ENCODE measurements at places on chromosomes 2 and 18. TPM values are rescaled to one million over a fixed set of nuclear protein-coding genes. Genes with fewer than 3 reads are reported as not detected.

AP1S3 gene
- not detected for total RNA-seq

GRCh38 chr2:16950436-16950835 is 284.8 kb upstream of the CYRIA start:
- DNase-seq, result no peak

HNMT gene
- 80.3 TPM for total RNA-seq

- DNase-seq, result no peak
These were observed 138.9 kb upstream of the NRP2 start for GRCh38 chr2:205543262-205543843.

GRCh38 chr18:39326772-39327171 is 1761.2 kb upstream of the CELF4 start:
- no peak for DNase-seq

GRCh38 chr18:50695431-50696176 is 124.2 kb downstream of the MRO start:
- DNase-seq, result no peak

- DNase-seq, result no peak
These were observed 101.0 kb upstream of the RNF152 start for GRCh38 chr18:61993831-61994230.

DNA sequence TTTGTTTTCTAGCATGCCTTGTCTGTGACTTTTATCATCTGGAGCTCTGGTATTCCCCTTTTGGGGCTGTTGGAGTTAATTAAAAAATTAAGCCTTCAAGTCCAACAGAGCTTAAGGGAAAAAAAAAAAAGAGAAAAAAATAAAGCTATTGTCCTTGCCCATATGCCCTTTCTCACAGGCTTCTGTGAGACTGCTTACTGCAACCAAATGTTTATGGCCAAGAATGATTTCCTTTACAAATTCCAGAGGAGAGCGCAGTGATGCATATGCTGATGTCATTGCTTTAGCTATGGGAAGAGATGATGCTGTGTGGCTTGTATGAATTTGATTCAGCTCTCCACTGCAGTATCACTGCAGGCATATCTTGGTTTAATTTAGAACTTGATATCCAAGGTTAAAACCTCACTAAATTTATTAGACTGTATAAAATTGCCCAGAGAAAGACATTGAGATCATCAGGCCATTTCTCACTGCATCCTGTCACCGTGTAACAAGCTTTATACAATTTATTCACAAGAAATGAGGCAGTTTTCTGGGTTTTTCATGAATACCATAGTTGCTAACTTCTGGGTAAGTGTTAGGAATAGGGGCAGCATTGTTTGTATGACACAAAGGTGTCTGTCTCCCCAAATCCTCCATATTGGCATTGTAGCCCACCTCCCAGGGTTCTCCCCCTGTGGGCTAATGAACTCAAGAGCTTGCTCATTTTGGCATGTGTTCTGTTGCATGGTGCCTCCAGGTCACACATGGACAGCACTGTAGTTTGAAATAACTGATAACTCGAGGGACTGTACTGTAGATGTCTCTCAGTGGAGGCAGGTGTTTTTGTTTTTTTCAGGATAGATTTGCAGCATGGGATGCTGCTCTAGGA is 85.0 kb downstream of the TANC1 start:
- no peak for DNase-seq

All from omental fat pad (tissue), 4 donors.